ENCODE measurements at places on chromosomes 1 and 21.

DNA sequence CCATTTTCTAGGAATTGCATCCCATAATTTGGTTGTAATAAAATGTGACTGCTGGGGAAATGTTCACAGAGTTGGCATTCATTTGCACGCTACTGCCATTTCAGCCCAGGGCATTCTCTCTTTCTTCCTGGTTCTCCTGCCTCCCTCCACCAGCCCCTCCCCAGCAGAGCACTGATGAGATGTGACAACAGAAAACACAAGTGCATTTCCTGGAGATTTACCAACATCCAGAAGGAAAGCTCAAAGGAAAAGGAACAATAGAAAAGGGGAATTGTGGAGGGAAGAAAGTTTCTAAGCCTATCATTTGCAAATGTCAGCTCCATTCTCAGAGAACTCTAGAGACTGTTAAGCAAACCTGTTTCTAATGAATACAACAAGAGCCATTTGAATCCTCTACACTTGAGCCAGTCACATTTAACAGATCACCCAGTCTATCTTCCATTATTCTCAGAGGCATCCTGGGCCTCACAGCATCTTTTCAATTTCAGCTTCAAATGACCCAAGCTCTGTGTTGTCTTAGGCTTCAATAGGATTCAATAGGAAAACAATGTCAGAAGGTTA is 395.6 kb upstream of the PBX1 start:
- DNase-seq, result no peak

DNA sequence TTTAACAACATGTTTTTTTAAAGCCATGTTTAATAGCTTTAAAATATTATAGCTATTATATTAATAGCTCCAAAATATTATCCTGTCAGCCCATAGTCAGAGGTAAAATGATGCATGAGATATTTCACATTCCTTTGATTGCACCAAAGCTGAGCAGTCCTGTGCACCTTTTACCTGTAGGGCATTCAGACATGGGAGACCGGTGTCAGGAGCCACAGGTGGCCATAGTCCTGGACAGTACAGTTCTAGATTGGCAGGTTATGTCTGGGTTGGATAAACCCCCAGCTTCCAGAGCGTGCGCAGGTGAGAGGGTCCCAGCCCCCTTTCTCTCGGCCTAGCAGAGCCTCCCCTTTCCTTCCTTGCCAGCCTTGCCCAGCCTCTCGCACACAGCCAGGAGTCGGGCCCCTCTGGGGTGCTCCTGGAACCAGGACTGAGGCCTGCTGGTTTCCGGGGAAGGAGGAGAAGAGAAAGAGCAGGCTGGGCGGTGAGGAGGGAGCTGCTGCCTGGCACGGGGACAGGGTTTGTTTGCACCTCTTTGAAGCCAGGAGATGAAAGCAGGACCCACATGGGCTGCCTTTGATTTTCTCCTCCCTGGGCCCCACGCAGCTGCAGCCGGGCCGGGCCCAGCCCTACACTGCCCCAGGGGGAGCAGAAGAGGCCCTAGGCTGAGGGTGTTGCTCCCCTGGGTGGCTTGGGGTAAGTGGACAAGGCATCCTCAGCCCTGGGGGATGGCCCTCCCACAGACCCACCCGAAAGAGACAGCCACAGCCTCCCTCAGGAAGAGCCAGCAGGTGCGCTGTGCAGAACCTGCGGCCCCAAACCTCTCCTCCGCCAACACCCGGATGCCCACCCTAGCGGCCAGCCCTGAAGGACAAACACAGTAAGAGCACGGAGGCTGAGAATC is 75.2 kb upstream of the TARDBP start:
- DNase-seq, result peak; percentile 43

- DNase-seq, result no peak
Measured at GRCh38 chr1:204406621-204407020, 5.0 kb downstream of the PPP1R15B start.

GRCh38 chr21:46268371-46268770 is 17.0 kb downstream of the MCM3AP start:
- no peak for DNase-seq
